ENCODE measurements at places on chromosomes 6 and 20.

- DNase-seq = peak; percentile 11
These were observed 39.7 kb upstream of the TULP1 start for GRCh38 chr6:35552285-35552917.

DNA sequence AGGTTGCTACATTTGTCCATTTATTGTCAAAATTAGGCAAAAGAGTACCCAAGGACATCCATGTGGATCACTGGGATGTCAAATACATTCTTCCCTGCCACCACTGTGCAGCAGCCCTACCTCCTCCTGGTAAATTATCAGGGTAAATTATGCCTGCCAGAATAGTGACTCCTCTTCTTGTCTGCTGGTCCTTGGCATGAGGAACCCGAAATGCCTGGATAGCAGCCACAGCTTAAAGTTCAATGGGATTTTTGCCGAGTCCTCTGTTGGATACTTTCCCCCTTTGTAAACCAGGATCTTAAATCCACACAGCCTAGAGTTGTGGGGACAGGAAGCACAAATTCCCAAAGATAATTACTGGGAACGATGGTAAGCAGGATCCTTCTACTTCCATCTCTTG, 173.3 kb downstream of the RFX6 start:
- DNase-seq = no peak

DNA sequence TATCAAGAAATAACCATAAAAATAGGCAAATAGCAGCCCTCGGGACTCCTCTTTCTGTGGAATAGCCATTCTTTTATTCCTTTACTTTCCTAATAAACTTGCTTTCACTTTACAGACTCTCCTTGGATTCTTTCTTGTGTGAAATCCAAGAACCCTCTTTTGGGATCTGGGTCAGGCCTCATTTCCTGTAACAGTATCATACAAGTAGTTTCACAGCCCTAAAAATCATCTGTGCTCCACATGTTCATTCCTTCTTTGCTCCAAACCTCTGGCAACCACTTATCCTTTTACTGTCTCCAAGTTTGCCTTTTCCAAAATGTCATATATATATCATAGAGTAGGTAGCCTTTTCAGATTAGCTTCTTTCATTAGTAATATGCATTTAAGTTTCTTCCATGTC, 13.5 kb upstream of the NT5E start:
- peak; percentile 88 for DNase-seq

DNA sequence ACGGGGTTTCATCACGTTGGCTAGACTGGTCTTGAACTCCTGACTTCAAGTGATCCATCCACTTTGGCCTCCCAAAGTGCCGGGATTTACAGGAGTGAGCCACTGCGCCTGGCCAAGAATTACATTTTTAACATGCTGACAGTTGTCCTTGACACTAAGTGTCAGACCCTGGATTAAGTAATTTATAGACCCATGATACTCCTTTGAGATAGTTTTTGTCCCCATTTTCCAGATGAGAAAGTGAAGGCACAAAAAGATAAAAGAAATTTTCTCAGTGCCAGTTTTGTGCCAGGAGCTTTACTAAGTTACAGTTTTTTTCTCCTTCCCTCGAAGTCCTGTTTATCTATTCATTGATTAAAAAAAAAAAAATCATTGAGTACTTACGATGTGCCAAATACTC, 9.8 kb upstream of the EDEM2 start:
- DNase-seq = no peak

- DNase-seq = no peak
These were observed 42.3 kb downstream of the PDYN start for GRCh38 chr20:1951436-1952115.

DNA sequence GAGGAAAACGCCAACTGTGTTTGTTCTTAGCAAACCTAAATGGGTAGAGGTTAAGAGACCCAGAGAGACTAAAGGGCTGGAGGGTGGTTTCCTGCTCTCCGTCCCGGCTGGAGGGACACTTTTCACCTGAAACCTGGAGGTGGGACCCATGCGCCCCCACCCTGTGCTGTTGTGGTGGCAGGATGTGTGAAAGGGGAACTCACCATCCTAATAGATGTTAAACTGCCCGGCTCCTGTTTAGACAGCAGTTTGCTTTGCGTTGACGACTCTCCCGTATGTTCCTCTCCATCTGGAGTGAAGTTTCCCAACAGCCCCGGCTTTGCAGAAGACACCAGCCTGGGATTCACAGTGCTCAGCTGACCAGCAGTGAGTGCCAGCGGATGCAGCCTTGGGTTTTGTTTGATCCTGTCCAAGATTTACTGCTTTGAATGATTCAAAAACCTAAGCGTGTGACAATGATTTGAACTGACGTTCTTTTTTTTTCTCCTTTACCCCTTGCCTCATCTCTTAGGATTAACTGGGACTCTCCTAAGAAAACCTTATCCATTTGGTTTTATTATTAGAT, 66.0 kb downstream of the CDH4 start:
- peak; percentile 13 for DNase-seq

DNA sequence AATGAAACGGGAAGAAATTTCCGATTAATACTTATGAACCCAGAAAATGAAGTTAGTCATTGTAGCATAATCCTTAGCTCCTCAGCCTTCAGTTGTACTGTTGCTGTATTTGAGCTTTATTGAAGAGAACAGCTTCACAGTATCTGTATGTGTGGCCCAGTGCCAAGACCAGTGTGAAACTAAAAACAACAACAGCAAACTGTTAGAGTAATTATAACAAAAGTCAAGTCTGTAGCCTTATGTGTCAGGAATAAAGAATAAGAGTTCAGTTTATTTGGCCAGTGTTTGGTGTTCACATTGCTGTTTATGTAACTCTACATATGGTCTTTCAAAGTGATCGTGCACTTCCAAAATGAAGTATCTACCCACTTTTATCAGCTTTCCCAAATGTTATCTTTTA, 70.9 kb downstream of the ARID1B start:
- no peak for DNase-seq

DNA sequence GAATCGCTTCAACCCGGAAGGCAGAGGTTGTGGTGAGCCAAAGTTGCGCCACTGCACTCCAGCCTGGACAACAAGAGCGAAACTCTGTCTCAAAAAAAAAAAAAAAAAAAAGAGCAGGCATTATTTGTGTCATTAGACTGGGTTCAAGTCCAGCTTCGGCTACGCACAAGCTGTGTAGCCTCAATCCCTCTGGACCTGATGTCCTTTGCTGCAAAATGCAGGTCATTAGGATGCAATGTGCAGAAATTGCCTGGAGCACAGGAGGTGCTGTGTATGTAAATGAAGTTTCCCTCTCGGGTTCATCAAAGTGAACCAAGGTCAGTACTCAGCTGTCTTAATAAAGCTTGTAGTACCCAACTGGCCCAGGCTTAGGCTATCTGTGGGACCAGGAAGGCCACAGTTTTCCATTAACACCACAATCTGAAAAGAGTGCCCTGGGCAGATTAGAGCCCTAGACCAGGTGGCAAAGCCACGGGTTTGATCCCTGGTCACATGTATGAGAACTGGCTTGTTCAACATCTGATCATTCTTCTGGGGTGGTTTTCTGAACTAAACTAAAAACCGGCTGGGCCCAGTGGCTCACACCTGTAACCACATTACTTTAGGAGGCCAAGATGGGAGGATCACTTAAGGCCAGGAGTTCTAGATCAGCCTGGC, 155.3 kb downstream of the ZMYND8 start:
- no peak for DNase-seq

DNA sequence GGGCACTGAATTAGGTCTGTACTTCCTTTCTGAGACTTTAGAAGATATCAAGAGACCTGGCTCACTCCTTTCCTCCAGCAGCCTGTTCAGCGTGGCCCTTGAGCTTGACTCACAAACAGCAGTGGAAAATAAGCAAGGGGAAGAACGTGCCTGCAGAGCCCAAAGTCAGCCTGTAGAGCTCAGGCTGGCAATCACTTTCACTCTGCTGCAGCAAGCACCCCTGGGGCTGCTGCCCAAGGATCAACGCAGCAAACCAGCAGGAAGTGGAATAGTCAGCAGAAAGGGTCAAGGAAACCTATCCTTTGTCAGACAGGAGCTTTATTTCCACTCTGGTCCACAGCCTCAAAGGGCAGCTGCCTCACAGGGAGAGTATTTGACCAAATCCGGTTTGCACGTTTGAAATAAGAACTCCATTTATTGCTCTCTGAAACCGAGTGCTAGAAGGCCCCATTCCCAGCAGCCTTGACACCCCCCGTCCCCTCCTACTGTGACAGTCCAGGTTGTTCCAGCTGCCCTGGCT, 77.4 kb downstream of the PRDM1 start:
- DNase-seq = peak; percentile 70

DNA sequence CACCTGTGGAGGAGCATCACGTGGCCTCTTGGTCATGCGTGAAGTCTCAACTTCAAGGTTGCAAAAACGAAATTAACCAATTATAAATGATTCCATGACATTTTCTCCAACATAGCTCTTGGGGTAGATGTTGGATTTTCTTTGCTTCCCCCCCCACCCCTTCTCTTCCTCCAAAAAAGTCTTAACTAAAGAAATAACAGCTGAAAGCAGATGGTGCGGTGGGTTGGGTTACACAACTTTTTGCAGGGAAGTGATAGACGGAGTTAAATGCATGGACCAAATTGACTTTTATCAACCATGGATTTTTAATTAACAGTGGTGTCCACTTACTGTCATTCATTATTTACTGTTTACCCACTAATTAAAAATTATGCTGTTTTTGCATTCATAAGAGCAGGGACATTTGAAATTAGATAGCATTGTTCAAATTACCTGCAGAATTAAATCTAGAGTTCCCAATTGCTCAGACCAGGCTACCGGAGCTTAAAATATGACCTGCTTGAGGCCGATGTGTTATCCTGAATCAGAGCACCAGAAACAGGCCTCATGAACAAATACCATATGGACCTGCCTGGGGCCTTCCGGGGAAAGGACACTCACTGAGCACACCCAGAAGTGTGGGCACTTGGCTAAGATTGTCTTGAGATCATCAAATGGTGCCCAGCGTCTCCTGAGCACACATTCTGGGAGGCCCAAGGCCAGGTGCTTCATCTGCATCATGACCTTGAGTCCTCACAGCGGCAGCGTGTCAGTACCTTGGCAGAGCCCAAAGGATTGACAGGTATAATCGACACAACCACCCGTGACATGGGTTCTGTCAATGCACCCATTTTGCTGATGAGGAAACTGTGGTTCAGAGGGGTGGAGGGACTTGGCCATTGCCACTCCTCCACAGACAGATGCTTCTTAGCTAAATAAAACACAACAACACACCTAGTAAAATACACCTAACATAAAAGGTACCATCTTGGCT, 41.5 kb downstream of the APCDD1L start:
- no peak for DNase-seq

GRCh38 chr20:51447765-51448148, 94.8 kb downstream of the NFATC2 start:
- DNase-seq = no peak

GRCh38 chr6:11214084-11214833, 18.2 kb downstream of the NEDD9 start:
- DNase-seq = no peak

DNA sequence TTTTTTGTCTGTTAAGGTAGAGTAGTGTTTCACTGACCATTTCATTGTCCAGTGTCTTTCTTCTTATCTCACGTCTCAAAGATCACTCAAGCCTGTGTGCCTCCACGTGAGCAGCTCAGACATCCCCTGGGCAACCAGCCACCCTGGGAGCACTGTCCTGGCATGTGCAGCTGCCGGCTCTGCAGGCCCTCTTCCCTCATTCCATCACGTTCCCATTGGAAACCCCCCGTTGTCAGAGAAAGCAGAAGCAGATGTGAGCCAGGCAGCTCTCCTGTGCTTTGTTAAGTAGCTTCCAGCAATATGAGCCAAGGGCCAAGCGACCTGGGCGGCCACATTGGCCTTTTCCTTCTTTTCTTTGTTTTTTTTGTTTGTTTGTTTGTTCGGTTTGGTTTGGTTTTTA, 233.2 kb upstream of the SYNDIG1 start:
- no peak for DNase-seq

- DNase-seq = peak; percentile 15
These were observed 127.5 kb downstream of the CDKAL1 start for GRCh38 chr6:20661721-20662120.
